Suprapubic skin (tissue), 4 donors: ENCODE measurements at places on chromosomes 6 and 20.

GRCh38 chr6:26159357-26160273 lies 72.4 kb downstream of the HFE start:
- no peaks in the 10 kb centered on the region for H3K27me3 ChIP-seq
- H3K4me3 ChIP-seq: peak overlapping the region; percentile 71
- peaks cover 17% of the 10 kb centered on the region for H3K4me1 ChIP-seq

DNA sequence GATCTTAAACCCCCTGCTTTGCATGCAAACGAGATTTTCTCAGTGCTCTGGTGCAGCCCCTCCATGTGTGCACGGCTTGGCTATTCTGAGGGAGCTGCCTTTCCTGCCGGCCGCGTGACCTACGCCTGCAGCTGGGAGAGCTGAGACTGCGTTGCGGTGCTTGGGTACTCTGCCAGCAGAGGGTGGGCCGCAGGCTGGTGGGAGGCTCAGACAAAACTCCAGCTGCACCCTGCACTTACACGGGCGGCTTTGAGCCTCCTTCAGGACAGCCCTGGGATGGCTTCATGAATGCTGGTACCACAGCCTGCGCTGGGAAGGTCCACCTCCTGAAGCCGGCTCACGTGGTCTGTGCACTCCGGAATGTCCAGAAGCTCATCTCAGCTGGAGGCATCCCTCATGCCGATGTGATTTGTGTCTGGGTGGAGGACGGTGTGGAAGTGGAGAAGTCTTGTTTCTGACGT lies 223.7 kb downstream of the DLL1 start:
- H3K27me3 ChIP-seq: peaks cover 9% of the 10 kb centered on the region
- H3K4me3 ChIP-seq: no peak overlapping the region
- H3K27ac ChIP-seq: no peak overlapping the region
- no peaks in the 10 kb centered on the region for H3K4me1 ChIP-seq
- H3K36me3 ChIP-seq: no peaks in the 10 kb centered on the region
- DNase-seq: peak; percentile 65

- no peaks in the 10 kb centered on the region for H3K36me3 ChIP-seq
- no peaks in the 10 kb centered on the region for H3K27me3 ChIP-seq
- peaks cover 15% of the 10 kb centered on the region for H3K4me1 ChIP-seq
- no peak overlapping the region for H3K4me3 ChIP-seq
Observed at GRCh38 chr6:16198061-16198705, 40.2 kb upstream of the GMPR start.

DNA sequence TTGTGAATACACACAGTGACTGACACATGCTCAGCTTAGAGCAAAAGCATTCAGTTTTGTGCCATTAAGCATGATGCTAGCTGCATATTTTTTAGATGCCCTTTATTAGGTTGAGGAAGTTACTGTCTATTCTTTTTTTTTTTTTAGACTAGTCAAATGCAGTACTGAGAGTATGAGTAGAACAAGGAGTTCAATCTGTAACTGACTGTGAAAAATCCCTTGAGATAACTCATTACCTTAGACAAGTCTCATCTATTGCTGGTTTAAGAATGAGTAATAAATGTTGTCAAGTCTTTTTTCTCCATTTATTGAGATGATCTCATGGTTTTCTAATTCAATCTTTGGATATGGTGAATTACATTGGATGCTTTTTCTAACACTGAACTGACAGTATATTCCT lies 23.2 kb downstream of the AHI1 start:
- H3K36me3 ChIP-seq: peaks cover 16% of the 10 kb centered on the region
- no peaks in the 10 kb centered on the region for H3K4me1 ChIP-seq
- no peak for DNase-seq
- no peak overlapping the region for H3K4me3 ChIP-seq

DNA sequence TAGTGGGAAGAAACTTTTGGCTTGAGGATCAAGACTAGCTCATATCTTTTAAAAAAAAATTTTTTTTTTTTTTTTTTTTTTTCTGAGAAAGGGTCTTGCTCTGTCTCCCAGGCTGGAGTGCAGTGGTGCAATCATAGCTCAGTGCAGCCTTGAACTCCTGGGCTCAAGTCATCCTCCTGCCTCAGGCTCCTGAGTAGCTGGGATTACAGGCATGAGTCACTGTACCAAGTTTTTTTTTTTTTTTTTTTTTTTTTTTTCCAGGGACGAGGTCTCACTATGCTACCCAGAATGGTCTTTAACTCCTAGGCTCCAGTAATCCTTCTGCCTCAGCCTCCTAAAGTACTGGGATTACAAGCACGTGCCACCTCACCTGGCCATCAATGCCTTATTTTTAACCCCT lies 27.9 kb downstream of the GCLC start:
- no peak overlapping the region for H3K4me3 ChIP-seq
- no peak overlapping the region for H3K27ac ChIP-seq

- H3K4me3 ChIP-seq: peak overlapping the region; percentile 15
- no peak for DNase-seq
- peaks cover 28% of the 10 kb centered on the region for H3K4me1 ChIP-seq
- H3K27ac ChIP-seq: peak overlapping the region; percentile 86
- no peaks in the 10 kb centered on the region for H3K27me3 ChIP-seq
- no peaks in the 10 kb centered on the region for H3K36me3 ChIP-seq
Observed at GRCh38 chr6:16712255-16712930, 48.9 kb downstream of the ATXN1 start.

DNA sequence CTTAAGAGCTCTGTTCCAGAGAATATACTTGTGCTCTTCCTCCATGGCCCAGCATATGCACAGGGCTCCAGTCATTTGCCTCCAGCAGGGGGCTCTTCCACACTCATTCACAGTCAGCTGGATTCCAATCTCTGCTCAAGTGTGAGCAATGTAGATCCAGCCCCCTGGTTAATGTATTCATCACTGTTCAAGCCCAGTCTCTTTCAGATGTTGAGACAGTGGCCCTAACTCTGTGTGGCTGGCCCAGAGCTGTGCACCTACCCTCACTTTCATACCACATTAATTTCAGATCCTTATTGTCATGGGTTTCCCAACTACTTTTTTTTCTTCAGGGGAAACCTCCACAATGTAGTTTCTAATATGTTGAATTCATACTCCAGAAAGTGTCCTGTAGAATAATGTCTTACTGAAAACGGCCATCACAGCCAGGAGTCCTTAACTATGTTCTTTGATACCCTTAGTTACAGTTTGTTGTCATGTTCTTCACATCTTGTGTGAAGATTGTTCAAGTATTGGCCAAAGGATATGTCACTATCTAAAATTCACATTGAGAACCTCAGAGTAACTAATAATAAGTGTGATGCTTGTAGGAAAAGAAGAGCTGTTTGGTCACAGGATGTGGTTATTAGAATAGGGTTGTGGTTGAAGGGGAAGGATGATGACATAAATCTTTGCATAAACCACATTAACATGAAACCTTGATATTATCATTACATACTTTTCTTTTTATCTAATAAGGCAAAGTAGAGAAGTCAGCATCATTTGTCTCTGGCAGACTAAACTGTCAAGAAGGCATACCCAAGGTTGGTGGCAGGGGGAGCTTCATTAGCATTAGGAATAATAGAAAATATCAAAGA lies 14.4 kb upstream of the HLA-DQA1 start:
- no peaks in the 10 kb centered on the region for H3K27me3 ChIP-seq
- H3K4me3 ChIP-seq: no peak overlapping the region
- no peaks in the 10 kb centered on the region for H3K36me3 ChIP-seq
- DNase-seq: no peak
- no peak overlapping the region for H3K27ac ChIP-seq
